GF-D8 (cell line): ENCODE measurements at places on chromosomes 1 and 21.

DNA sequence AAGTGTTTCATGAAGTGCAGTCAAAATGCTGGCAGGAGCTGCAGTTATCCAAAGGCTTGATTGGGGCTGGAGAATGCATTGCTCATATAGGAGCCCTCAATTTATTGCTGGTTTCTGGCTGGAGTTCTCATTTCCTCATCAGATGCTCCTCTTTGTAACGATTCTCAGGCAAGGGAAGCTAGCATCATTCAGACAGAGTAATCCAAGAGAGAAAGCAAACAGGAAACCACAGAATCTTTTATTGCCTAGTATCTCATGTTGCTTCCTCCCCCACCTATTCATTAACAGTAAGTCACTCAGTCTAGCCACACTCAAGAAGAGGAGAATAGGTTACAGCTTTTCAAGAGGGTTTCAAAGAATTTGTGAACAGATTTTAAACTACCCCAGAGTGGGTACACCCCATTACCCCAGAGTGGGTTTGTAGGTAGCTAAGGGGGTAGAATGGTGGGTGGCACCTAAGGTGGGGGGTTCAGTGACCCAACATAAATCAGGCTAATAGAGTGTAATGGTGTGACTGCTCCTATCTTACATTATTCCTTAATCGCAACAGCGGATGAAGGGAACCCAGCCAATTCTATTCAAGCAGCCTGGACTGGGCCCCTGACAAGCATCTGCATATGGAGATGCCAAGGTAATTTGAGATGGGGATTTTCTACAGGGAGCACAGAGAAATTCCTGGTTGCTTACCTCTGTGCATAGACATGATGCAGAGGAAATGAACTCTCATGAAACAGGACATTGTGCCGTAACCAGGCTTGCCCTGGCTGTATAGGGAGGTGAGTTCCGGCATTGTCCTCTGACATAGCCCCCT, 67.1 kb downstream of the KCNJ15 start:
- no peak for DNase-seq

GRCh38 chr1:231716879-231717278, 90.3 kb downstream of the DISC1 start:
- no peak for DNase-seq

DNA sequence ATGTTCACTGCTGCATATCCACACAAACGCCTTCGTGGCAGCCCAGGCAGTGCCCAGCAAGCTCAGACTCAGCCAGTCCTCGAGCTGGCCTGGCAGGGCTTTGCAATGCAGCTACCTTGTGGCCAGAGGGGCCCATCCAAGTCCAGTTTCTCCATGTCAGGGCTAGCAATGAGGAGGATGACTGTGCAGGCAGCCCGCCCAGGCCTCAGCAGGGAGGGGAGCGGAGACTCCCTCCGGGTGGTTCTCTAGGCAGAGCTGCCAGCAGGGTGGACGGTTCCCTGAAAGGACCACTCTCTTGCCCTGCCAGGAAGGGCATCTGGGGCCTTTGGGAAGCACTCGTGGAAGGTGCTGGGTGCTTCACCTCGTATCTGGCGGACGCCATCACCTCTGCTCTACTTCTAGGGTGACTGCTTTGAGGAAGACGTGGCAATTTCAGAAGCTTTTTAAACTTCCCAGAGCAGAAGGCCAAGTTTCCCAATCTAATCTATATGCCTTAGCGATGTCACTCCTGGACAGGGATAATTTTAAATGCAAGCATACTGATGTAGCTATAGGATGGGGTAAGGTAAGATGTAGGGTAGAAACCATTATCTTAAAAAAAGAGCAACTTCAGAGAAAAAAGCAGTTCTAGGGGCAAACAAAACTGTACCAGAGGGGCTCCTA, 56.2 kb downstream of the RUNX1 start:
- DNase-seq: no peak

GRCh38 chr1:235516862-235517446, 12.7 kb upstream of the B3GALNT2 start:
- no peak for DNase-seq

GRCh38 chr1:210292231-210292871, 36.4 kb upstream of the HHAT start:
- DNase-seq: no peak

DNA sequence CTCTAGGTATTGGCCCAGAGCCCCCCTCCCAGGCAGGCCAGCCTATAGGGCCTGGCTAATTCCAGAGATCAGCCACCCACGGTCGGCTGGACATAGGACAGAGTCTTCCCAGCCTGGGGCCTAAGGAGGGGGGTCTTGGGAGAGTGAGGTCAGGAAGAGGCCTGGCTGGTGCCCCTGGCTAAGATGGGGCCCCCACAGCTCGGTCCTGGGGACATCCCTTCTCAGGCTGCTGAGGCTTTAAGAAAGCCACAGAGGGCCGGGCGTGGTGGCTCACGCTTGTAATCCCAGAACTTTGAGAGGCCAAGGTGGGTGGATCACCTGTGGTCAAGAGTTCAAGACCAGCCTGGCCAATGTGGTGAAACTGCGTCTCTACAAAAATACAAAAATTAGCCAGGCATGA, 2.5 kb downstream of the C1orf167 start:
- no peak for DNase-seq

DNA sequence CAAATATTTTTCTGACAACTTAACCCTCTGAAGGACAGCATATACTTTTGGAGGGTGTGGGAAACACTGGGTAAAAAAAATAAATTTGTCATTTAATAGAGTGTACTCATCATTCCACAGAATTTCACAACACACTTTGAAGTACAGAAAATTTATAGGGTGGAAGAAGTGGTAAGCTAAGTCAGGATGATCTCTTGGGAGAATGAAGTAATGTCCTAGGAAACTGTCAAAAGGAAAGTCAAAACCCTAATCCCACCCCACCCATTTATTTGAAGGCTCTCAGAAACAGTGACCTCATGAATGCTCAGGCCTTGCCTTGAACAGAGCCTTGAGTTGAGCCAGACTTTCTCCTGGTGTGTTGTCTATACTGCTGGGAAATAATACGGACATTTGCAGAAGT, 7.3 kb upstream of the UAP1 start:
- no peak for DNase-seq

DNA sequence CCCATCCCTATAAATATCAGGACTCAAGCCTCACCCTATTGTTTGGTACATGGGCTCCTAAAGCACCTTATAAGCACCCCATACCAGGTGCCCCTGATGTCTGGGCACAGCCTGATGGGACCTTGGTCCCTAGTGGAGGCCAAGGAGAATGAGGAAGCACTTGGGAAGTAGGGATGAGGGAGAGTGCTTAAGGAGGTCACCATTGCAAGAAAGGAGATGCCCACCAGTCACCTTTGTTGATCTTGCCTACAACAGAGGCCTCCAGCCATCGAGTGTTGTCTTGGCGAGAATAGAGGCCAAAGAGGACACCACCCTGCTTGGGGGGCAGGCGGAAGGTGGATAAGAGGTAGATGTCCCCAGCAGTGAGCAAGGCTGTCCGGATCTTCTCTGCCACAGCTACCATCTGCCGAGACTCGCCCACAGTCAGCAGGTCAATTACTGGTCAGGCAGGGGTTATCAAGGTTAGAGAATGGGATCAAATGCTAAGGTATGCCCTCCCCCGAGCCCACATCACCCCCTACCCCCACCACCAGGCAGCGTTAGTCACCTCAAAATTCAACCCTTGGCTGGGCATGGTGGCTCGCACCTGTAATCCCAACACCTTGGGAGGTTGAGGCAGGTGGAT, 1.6 kb downstream of the THBS3 start:
- DNase-seq: no peak

- no peak for DNase-seq
Observed at GRCh38 chr21:28828981-28829380, 163.7 kb downstream of the LTN1 start.

GRCh38 chr1:4634793-4635406, 19.5 kb upstream of the AJAP1 start:
- no peak for DNase-seq

DNA sequence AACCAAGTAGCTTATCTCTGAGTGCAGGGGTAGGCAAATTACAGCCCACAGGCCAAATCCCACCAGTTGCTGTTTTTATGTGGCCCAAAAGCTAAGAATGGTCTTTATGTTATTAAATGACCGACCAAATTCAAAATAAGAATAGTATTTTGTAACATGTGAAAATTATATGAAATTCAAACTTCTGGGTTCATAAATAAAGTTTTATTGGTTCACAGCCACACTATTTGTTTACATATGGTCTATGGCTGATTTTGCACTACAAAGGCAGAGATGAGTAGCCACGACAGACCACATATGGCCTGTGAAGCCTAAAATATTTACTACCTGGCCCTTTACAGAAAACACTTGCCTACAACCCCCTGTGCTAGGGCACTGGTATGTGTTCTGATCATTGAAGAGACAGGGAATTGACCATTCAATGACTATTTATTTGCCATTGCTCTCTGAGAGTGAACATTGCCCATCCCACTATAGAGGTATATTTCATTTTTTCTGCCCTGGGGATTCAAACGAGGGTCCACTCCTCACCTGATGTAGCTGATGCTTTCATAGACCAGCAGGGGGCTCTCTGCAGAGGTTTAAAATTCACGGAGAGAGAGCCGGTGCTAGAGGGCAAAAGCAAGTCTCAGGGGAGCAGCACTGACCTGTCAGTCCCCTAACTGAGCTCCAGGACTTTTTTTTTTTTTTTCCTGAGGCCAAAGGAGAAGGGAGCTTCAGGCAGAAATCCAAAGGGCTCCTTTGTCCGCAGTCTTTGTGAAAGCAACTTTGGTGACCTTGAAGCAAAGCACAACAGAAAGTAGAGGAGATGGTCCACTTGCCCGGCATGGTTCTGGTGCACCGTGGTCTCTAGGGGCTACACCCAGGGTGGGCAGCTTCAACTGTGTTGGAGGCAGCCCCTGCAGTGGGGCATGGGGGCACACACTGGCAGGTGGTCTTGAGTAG, 7.3 kb upstream of the GNL2 start:
- DNase-seq: no peak

DNA sequence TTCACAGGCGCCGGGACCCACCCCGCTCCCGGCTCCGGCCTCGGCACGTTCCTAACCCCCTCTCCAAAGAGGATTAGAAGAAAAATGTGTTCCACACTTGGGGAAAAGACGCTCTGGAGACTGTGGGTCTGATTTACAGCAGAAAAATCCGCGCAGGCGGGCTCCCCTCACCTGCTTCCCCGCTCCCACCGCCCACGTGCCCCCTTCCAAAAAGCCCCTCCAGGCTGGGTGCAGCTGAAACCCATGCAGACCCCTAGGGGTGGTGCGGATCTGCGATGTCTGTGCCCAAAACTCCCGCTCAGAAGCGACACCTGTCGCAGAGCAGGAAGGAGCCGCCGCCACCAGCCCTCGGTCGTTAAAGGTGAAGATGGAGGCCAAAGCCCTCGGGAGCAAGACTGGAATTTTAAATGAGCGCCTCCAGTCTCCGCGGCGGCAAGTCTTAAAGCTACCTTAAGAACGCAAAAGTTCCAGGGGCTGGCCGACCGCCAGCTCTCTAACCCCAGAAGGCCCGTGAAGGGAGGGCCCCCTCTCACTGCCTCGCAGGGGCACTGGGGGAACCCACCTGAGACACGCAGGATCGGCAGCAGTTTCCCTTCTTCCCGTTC, 688 bp upstream of the CHD5 start:
- no peak for DNase-seq

- no peak for DNase-seq
Observed at GRCh38 chr1:220544901-220545303, 17.0 kb downstream of the MARK1 start.

DNA sequence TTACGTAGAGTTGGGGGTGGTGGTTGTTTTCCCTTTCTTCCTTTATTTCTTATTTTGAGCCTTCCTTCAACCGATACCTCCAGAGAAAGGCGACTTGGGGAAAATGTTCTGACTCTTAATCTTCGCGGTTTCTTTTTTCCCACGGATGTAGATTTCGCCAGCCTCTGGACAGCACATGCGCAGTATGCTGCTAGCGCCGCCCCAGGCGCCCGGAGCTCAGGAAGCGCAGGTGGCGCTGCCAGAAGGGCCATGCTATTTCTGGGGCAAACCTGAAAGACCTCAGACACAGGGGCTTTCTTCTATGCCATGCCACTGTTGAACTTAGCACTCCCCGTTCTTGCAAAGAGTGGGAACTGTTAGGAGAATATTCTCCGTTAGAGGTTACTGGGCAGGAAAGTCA, 392.1 kb downstream of the KIF26B start:
- DNase-seq: no peak

DNA sequence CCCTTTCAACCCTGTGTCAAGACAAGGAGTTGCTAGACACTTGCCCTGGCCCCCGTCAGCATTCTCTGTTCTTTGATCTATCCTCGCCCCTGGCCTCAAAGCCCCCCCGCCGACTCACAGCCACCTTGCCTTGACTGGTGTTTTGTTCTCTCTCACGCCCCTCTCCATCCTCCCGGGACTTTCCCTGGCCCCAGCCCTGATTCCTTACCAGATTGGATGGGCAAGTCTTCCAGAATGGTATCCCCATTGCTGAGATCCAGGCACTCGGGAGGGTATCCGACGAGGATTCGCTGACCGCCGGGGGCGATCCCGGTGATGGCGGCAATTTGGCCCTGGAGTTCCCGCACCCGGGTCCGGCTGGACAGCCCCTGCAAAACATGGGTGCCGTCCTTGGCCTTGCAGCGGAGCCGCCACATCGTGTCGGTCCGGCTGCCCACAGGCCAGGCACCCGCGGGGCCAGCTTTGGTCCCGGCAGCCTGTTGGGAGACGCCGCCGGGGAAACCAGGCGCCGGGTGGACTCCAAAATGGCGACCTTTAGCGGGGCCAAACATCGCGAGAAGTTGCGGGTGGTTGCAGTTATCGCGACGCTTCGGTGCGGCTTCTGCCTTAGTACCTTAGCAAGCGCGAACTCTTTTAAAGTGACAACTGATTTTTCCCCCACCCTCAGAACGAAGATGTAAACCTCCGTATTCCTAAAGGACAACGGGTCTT, 373 bp downstream of the YOD1 start:
- peak; percentile 19 for DNase-seq

DNA sequence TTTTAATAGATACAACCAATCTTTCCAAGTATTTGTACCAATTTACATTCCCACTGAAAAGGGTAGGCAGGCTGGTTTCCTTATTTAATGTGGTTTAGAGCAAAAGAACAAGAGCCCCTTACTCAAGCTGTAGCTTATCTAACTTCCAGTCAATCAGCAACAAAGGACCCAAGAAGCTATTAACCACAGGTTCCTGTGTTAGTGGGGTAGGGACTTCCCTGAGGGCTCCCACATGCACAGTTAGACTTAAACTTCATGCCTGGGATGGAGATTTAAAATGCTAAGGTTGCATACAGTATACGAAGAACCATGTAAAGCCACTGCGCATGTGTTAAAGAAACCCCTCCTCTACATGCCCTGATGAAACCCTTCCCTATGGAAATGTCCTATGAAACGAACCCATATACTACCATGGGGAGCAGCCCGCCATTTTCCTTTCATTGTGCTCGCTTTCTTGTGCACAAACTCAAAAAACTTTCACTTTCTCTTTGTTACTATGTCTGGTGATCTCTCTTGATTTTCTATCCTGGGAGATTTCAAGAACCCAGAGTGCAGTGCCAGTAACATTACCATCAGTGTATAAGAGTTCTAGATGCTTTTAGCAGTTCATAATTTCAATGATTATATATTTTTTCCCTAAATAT, 23.3 kb upstream of the ST6GALNAC5 start:
- no peak for DNase-seq
